Activated gamma-delta T cell treated with anti-CD3 and anti-CD28 coated beads, Interleukin-2, amount 50 U/mL, for 16 hours (primary cell): ENCODE measurements at places on chromosomes 2 and 18.

GRCh38 chr18:72555101-72555500 is 11.0 kb upstream of the CBLN2 start:
- DNase-seq, result no peak

- DNase-seq, result no peak
These were observed 297.1 kb downstream of the AFF3 start for GRCh38 chr2:99845296-99845695.

GRCh38 chr2:42812899-42813479 is 20.6 kb upstream of the HAAO start:
- no peak for DNase-seq

- DNase-seq, result no peak
These were observed 16.5 kb downstream of the DNAJC27 start for GRCh38 chr2:24955232-24955631.

DNA sequence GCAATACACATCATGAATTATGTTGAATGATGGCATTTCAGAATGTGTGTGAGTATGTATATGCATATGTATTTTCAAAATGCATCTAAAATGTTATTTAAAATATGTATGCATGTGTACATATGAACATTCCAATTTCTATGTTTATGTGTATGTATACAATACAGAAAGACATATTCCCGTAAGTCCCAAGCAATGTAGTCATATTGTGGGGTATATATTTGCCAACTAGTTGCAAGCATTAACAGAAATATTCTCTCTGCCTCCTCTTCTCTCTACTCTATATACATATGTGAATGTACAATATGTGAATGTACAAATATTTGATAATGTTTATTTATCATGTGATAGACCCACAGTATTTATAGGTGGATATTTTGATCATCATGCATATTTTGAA is 345.8 kb upstream of the ZEB2 start:
- no peak for DNase-seq
